ENCODE measurements at places on chromosomes 13 and 19.

GRCh38 chr19:51651216-51651846 is 4.7 kb upstream of the SIGLEC14 start:
- DNase-seq = no peak

GRCh38 chr19:35306473-35307246 is 14.7 kb downstream of the MAG start:
- peak; percentile 48 for DNase-seq

DNA sequence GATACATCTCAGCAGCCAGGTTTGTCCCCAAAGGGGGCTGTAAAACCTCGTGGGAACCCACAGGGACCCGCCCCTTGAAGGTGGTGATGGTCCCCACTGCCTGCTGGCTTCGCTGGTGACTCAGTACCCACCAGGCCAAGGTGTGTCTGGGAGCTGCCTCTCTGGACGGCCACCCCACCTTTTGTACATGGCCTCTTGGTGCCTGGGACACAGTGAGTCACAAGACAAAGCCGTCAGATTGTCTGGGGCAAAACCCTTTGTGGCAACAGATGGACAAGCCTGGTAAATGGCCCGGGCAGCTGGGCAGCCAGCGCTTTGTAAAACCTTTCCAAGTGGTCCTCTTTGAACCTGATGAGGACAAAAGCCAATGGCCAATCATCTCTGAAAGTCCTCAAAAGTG is 27.9 kb upstream of the KLF2 start:
- DNase-seq = no peak

DNA sequence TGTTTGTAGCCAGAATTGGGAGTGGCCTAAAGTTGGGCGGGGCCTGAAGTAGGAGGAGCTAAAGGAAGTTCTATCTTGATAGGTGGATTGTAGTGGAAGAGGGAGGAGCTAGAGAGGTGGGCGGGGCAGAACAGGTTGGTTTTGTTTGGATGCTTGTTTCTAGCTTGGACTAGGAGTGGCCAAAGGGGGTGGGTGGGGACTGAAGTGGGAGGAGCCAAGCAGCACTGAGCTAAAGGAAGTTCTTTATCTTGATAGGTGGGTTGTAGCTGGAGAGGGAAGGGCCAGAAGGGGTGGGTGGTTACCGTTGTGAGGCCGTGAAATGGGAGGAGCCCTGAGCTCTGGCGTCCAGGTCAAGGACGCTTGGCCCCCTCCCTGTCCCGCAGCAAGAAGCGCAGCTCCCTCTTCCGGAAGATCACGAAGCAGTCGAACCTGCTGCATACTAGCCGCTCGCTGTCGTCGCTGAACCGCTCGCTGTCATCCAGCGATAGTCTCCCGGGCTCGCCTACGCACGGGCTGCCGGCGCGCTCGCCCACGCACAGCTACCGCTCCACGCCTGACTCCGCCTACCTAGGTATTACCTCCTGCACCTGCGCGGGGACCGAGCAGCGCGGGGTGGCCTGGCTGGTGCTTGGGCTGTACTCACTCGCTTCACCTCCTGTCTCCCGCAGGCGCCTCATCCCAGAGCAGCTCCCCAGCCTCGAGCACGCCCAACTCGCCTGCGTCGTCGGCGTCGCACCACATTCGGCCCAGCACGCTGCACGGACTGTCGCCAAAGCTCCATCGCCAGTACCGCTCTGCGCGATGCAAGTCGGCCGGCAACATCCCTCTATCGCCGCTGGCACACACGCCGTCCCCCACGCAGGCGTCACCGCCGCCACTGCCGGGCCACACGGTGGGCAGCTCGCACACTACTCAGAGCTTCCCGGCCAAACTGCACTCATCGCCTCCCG is 8.0 kb downstream of the DNASE2 start:
- DNase-seq = peak; percentile 66

Measured in HEK293T (cell line).